ENCODE measurements at places on chromosomes 2 and 18.

DNA sequence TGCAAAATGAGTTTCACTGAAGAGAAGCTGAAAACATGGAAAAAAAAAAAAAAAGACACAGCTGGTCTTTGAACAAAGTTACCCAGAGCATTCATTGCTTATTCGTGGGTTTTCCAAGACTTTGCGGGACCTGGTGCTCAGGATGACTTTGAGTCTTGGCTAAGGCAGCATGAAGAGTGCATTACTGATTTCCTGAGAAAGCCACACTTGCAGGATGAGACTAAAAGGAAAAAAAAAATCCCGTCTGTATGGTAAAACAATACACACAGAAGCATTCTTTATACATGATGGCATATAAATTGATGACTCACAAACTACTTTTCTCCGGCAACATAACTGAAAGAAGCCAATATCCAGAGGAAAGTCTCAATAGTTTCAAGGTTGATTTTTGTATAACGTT, 195.4 kb downstream of the SPP2 start:
- no peak for DNase-seq

DNA sequence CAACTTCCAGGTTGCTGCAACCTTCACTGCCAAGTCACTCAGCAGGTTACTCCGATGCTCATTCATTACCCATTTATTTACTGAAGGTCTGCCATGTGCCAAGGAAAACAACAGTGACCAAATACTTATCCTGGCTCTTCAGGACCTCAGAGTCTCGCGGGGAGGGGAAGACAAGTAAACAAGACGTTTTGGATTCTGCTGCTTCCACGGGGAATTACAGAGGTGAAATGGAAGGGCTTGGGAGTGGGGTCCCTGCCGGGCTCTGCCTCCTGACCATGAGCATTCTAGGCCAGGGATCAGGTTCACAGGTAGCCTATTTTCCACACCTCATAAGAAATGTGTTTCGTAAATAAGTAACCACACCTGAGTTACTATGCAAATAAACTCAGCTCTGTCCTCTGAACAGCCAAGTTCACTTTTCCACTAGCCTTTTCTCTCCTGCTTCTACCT, 68.1 kb downstream of the CLHC1 start:
- DNase-seq: no peak

GRCh38 chr2:63842149-63843061, 709 bp downstream of the UGP2 start:
- DNase-seq: no peak

- DNase-seq: no peak
These were observed 1053.5 kb upstream of the CELF4 start for GRCh38 chr18:38619129-38619528.

DNA sequence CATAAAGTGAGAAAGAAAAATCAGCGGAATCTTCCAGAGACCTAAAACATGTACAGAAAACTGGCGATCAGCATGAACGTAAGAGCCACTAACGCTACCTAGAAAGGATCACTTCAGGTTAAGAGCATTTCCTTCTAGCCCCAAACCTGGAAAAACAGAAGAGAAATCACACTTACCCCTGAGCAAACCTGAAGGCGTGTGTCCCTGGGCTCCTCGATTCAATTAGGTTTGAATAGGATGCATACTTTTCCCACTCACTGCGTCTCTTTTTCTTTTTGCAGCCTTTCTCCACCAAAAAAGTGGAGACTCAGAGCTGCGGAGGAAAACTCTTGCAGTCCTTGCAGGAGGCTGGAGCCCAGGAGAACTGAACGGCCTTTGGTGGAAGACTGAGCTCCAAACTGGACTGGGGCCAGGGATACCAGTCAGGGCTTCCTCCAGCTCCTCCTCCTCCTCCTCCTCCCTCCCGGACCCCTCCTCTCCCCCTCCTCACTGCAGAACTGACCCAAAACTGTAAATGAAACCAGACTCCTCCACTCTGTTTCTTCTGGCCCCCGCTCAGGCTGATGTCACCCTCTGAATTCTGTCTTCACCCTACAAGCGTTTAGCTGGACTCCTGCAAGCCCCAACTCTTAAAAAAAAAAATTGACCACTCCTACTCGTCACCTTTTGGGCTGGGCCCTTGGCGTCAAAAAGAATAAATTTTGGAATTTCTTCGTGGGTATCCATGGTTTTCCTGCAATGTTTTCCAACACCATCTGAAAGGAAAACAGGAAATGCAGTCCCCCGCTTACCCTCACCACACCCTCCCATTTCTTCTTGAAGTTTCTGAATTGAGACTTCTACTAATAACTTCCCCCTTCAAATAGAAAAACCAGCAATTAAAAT, at the start of gene COL6A3:
TSS of gene COL6A3 (minus strand) at position 388 of the 885 bp plus-strand sequence. CDS start 17,347 bp downstream, outside the sequence.
- DNase-seq: no peak

- DNase-seq: no peak
These were observed 77.1 kb upstream of the CTAGE1 start for GRCh38 chr18:22494771-22495170.

- no peak for DNase-seq
These were observed 59.3 kb upstream of the RFX8 start for GRCh38 chr2:101534149-101534611.

DNA sequence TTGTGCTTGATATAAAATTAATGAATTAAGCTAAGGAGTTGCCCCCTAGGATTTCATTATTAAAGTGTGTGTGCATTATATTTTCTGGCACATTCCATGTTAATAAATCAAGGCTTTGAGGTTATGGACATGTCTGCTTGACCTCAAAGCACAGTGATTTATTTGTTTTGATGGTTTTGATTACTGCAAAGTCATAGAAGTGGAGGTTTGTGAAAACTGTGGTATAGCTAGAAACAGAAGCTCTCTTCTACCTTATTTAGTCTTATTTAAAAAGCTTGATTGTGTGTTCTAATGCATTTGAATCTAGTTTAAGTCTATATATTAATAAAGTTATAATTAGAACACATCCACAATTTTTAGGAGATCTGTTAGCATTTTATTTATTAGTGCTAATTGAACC, 32.2 kb downstream of the DOK6 start:
- DNase-seq: no peak

DNA sequence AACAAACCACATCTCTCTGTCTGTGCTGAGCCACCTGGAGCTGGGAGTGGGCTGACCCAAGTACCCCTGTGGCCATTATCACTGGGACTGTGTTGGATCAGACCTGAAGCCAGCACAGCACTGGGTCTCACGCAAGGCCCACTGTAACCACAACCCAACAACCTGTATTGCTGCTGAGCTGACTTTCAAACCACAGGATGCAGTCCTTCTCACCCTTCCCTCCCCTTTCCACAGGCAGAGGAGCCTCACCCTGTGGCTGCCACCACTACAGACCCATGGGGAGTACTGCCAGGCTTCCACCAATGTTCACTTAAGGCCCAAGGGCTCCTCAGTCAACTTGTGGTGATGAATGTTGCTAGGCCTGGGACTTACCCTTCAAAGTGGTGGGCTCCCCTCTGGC, 135.7 kb downstream of the DIS3L2 start:
- no peak for DNase-seq

DNA sequence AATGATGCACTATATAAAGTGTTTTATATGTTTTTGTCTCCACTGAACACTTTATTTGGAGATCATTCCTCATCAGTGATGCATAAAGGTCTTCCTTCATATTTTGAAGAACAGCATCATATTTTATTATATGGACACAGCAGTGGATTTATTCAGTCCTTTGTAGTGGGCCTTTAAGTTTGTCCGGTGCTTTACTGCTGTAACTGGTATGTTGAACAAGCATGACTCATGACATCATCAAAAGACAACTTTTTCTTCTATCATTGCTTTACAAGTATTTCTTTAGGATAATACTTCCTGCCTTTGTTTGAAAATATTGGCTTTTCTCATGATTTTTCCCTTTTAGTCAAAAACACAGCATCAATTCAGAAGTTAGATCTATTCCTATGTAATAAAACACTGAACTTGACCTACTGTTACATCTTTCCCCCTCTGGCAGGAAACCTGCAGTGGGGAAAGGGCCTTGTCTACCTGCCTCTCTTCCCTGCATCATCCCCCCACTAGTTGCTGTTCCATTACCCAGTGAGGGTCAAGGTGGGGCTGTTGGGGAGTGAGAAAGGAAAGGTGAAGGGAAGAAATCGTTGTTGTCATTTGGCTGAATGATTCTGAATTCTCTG, 241.2 kb downstream of the CYP26B1 start:
- no peak for DNase-seq

DNA sequence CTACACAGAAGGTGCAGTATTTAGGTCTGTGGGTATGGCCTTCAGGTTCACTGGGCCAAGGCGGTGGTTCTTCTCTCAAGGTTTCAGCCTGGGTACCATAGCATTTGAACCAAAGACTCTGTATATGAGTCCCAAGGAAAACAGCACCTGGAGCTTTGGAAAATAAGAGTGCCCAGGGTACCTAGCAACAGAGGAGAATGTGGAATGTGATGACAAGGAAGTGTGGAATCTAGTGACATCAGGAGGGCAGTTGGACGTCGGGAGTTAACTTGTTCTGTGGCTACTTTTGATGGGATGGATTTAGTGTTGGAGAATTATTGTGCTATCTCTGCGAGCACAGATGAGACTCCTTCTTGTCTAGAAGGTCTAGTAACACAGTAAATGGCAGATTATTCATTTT, 201.2 kb downstream of the NOL4 start:
- no peak for DNase-seq

DNA sequence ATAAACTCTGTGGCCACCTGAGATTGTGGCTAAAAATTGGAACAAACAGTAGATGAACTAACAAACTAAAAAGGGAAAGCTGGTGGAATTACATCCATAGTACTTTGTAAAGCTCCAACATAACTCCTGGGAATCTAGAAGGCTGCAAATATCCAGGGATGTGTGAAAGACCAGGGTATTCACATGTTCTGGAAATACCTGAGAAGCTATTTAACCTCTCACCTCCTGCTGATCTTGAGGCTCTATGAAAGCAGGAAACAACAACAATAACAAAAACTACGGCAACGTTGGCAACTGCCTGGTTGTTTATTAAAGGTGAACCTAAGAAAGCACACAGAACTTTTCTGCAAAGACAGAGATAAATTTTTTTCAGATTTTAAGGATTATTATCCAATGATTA, 171.3 kb downstream of the CCDC178 start:
- DNase-seq: no peak

GRCh38 chr18:12307701-12308385, at the start of gene TUBB6:
Gene TUBB6, plus strand, starts transcription at chr18:12308241. Its CDS starts 52 bp downstream, at chr18:12308293.
- DNase-seq: no peak

DNA sequence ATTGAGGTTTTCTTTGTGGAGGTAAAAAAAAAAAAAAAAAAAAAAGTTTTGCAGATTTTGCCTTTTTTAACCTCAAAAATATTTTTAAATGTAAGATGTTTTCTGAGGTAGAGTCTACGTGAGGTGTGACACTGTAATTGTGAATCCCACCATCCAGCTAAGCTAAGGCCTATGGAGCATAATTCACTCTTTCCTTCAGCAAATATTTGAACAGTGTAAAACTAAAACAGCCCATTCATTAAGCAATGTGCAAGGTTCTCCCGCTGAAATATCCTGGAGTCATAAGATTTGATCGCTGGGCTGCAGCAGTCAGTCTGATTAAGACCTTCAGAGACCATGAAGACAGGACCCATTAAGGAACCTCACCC, 105.1 kb downstream of the HNRNPLL start:
- no peak for DNase-seq

- DNase-seq: no peak
These were observed 190.7 kb downstream of the CDH7 start for GRCh38 chr18:65941482-65941881.

GRCh38 chr2:157751462-157752058, 122.9 kb upstream of the ACVR1C start:
- DNase-seq: no peak

DNA sequence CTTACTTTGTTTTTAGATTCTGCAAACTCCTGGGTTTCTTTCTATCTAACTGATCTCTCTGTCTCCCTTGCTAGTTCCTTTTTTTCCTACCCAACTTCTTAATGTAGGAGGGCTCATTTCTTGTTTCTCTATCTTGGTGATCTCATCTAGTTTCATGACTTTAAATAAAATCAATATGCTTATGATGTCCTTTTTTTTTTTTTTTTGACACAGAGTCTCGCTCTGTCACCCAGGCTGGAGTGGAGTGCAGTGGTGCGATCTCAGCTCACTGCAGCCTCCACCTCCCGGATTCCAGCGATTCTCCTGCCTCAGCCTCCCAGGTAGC, 42.2 kb upstream of the IL1RL1 start:
- DNase-seq: no peak

DNA sequence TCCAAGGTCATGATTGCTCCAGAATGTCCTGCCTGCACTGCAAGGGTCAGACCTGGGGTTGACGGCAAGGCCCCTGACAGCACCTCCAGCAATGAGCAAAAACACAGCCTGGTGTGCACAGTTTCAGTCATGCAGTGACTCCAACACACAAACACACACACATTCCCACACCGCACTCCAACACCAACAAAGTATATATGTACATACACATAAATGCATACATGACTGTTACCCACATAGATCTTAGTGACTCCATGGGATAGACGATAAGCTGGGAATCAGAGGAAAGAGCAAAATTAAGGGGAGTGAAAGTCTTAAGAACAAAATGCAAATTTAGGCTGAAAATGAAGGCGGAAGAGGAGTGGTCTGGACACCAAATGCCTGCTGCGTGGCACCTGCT, 112.7 kb upstream of the TEKT4 start:
- DNase-seq: no peak

- DNase-seq: no peak
These were observed 132.7 kb downstream of the RDH14 start for GRCh38 chr2:18427762-18428161.

- no peak for DNase-seq
These were observed 219.2 kb downstream of the ZNF516 start for GRCh38 chr18:76275727-76276313.

GRCh38 chr2:122523143-122523542, 767.7 kb downstream of the TSN start:
- no peak for DNase-seq

DNA sequence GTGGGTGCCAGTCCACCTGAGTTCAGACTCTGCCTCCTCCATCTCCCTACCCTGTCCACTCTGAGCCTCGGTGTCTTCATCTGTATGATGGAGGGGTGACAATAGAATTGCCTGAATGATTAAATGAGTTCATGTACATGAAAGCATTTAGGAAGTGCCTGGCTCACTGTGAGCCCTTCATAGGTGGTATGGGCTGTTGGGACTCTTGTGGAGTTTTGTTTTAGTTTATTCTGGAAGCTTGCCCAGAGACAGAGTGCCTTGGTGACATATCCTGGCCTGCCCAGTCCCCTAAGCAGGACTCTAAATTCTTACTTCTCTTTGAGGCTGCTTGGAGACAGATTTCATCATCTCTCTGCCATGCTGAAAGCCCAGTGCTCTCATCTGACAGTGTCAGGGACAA, 24.5 kb upstream of the GIGYF2 start:
- DNase-seq: no peak

DNA sequence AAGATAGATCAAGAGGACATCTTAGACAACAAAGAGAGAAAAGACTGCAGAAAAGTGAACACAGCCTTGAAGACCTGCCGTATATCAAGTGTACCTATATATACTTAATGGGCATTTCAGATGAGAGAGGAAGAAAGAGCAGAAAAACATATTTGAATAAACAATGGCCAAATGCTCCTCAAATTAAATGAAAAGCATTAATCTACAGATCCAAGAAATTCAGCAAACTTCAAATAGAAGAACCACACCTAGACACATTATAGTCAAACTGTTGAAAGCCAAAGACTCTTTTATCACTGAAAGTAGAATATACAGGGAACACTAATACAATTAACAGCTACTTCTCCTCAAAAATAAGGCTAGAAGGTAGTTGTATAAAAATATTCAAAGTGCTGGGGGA, 18.7 kb upstream of the TTL start:
- DNase-seq: no peak
